Hypothalamus (tissue), 51 donors: ENCODE measurements at places on chromosomes 6 and 20.

GRCh38 chr20:62646851-62647520, 4.7 kb downstream of the SLCO4A1 start:
- DNase-seq: no peak

GRCh38 chr20:22958390-22958789, 76.7 kb upstream of the SSTR4 start:
- no peak for DNase-seq

- DNase-seq: no peak
Measured at GRCh38 chr6:142297996-142298753, 3.6 kb upstream of the ADGRG6 start.

- no peak for DNase-seq
Measured at GRCh38 chr6:123770247-123770949, 33.3 kb upstream of the NKAIN2 start.

DNA sequence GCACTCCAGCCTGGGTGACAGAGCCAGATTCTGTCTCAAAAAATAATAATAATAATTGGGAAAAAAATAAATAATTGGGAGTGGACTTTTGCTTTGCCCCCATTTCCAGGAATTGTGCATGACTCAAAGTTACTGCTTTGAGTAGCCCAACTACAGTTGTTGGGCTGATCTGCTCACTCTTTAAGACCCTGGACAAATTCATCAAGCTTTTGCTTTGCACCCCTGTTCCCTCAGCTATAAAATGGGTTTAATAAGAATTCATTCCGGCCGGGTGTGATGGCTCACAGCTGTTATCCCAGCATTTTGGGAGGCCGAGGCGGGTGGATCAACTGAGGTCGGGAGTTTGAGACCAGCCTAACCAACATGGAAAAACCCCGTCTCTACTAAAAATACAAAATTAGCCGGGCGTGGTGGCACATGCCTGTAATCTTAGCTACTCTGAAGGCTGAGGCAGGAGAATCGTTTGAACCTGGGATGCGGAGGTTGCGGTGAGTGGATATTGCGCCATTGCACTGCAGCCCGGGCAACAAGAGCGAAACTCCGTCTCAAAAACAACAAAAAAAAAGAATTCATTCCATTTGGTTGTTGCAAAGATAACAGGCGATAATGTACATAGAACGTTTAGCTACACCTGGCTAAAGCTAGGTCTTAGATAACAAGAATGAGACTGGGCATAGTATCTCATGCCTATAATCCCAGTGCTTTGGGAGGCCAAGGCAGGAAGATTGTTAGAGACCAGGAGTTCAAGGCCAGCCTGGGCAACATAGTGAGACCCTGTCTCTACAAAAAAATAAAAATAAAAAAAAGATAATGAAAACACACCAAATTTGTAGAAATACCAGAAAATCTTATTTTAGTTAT, 87.9 kb upstream of the ZNF217 start:
- DNase-seq: no peak

DNA sequence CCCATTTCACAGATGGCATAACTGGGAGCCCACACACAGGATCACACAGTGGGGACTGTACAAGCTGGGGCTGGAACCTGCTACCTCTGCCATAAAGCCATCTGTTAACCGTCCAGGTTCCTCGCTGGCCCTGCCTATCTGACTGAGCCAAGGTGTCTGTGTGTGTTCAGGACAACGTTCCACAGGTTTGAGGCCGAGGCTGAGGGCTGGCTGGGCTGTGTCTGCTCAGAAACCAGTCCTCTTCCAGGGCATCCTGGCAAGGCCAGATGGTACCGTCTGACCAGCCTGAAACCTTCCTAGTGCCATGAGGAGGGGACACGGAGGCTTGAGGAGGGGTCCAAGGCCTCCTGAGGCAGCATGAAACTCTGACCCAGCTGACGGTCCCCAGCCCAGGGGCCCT, 150.6 kb downstream of the TAF4 start:
- no peak for DNase-seq

GRCh38 chr6:13096084-13096483, 232.3 kb downstream of the TBC1D7 start:
- no peak for DNase-seq

GRCh38 chr6:158448856-158449255, 111.0 kb upstream of the TMEM181 start:
- DNase-seq: no peak

GRCh38 chr6:56244528-56245253, 2.7 kb downstream of the COL21A1 start:
- DNase-seq: no peak

DNA sequence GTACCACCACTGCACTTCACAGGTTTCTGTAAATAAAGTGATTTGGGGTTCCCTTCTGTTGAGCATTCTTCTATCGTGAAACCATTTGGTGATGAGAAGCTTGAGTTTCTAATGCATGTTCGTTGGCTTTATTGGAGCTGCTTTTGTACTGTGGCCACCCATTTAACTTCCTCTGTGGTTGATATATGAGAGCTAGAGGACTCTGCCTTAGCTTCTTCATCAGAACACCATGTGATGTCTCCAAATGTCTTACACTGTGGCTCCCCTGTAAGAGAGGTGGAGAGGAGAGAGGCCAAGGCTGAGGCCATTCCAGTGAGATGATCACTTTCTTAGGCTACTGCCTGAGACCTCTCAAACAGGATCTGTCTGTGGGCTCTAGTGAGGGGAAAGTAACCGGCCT, 114.5 kb downstream of the SLC16A10 start:
- DNase-seq: no peak

- DNase-seq: no peak
Measured at GRCh38 chr6:40720375-40720748, 133.2 kb upstream of the LRFN2 start.

GRCh38 chr6:42704251-42704936, 18.0 kb downstream of the PRPH2 start:
- no peak for DNase-seq

DNA sequence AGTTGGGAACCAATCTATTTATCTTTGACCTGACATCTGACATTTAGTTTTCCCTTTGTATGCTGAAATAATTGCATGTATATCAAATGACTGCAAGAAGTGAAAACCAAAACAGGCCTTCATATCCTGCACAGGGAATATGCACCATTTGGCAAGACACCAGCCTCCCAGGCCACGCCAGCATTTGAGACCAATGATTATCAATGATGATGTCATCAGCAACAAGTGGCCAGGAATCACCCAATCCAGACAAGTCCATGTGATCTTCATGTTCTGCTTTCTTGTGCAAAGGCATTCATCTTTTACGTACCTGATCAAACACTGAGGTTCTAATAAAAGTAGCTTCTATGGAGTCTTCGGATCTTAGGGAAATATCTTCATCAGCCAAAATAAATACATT, 107.4 kb upstream of the TENT5A start:
- DNase-seq: no peak

- DNase-seq: no peak
Measured at GRCh38 chr6:125656287-125656870, 93.1 kb upstream of the HEY2 start.

DNA sequence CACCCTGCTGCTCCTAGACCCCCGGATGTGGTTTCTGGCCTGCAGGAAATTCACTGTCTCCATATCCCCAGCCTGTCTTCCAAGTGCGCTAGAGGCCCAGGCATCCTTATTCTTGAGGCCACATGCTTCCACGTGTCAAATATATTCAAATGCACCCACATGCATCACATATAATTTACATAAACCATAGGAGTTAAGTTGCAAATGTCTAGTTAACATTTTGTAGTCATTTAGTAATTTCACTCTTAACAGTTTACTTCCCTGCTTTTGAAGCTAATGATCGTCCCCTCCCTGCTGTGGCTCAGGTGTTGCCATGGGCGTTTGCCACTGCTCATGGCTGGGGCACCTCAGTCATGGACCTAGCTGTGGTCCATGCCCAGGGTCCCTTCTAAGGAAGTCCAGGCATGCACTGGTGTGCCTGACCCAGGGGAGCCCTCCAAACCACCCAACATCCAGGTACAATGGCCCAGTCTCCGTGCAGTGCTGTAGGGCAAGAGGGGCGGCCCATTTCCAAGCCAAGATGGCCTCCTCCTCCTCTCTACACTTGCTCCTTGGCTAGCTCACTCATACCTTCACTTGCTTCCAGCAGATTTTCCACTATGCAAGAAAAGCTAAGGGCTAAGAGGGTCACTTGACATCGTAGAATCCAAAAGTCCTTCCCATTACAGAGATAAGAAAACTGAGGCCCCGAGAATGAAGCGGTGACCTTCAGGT, 42.4 kb downstream of the FGD2 start:
- no peak for DNase-seq

DNA sequence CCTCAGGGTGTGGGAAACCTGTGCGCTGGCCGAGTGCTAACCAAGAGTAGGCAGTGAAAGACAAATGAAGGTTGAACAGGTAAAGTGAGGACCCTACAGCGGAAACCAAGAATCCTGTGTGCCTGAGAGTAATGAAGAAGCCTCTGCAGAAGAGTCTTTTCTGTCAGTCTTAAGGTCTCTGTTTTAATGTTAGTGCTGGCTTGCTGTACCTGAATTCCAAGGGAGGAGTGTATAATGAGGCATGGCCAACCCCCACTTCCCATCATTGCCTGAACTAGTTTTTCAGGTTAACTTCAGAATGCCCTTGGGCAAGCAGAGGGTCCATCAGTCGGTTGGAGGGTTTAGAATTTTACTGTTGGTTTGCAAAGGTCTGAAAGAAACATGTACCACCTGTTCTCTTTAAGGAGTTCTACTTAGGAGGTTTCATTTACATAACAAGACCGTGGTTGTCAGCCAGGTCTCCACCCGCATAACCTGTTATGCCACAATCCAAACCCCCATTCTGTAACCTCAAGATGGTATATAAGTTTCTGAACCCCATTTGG, 589 bp upstream of the PDCD2 start:
- no peak for DNase-seq

DNA sequence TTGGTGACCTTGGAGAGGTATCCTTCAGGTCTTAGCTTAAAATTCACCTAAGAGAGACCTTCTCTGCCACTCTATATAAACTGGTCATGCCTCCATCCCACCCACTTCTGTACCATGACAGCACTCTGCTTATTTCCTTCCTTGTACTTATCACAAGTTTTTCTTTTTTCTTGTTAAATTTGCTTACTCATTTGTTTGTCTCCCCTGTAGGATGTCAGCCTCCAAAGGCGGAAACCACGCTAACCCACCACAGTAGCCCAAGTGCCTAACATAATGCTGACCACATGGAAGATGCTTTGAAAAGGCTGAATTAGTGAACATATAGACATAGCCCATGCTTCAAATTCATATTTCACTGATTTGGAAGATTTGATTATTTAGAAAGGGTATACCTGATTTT, 5.4 kb downstream of the BMP6 start:
- DNase-seq: no peak
